T-helper 1 cell (primary cell): ENCODE measurements at places on chromosomes 5 and 9.

DNA sequence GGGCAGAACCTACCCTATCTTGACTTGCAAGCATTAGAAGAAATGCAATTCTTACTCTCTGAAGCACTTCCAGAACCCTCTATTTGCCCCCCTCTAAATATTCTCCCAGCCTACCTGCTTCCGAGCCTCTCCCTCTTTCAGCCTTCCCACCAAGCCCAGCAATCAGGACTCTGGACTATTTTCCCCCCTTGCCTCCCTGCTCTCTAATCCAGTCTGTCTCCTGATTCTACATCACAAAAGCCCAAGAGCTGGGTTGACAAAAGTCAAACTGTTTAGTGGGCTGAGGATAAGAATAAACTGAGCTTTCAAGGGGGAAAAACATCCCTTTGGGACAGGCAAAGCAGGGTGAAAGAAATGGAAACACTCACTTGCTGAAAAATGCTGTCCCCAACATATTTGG lies 123.2 kb upstream of the KIF2A start:
- DNase-seq = no peak

DNA sequence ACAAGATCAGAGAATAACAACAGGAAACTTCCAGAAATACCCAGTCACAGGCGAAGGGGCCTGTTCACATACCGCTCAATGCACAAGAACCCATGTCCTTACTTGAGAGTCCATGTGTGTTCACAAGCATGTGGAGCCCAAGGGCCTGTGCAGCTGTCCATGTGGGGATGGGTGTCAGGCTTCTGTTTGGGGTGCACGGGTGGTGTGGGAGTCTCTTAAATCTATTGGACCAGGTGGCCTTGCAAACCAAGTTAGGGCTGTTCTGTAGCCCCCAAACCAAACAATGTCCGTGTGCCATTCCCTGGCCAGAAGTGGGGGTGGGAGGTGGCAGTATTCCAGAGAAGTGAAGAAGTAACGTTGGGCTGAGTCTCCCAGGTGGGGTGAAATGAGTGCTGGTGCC lies 222.3 kb downstream of the PBX3 start:
- DNase-seq = no peak

DNA sequence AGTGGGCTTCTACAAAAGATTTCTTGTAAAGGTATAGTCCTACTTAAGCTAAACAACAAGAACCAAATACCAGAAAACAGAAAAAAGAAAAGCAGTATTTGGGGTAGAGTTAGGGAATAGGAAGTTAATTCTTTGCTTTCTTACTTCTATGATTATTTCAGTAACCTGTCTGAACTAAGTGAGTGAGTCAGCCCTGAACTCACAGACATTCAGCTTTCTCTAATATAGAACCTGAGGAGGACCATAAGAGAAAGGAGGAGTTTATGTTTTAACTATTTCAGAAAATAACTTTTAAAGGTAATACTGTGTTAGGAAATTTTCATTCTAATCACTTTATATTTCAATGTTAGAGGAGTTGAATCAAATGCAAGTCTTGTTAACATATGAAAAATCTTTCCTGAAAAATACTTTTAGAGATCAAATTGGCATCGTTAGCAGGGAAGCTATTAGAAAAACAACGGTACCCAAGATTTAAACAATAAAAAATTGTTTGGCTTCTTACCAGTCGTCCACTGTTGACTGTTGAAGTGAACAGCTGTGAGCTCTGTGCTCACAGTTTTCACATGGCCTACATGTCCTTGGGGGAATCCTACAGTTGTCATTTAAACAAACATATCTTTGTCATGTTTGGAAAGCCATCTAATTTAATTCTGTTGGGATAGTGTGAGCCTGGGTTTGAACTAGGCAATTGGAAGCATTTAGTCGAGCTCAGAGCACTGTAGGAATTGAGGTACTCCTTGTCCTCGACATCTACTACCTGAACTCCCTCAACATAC lies 19.9 kb upstream of the ZFAND5 start:
- no peak for DNase-seq

DNA sequence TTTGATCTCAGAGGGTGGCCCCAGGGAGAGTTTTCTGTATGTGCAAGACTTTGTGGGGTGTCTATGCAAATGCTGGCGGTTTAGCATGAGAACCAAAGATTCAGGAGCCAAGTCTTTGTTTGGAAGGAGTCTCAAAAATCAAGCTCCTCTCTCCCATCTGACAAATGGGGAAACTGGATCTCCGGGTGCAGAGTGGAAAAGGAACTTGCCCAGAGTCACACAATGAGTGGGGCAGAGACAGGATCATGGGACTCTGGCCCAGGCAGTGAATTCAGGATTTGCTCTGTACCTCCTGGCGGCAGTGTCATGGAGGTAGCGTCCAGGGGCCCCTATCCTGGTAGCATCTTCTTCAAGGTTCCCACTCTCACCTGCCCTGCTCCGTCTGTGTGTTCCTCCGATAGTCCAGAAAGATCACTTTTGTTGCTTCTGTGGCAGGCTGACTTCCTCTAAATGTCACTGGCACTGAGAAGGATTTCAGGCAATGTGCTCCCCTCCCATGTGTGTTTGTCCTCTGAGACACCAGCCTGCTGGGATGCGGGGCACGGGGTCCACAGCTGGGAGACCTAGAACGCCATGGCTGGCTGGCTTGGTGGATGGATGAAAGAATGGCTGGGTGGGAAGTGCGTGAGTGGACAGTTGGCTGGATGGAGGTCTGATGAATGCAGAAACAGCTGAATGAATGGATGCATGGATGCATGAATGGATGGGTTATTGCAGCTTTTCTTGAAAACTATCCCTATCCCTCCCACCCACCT lies 3.6 kb downstream of the CCL19 start:
- no peak for DNase-seq

DNA sequence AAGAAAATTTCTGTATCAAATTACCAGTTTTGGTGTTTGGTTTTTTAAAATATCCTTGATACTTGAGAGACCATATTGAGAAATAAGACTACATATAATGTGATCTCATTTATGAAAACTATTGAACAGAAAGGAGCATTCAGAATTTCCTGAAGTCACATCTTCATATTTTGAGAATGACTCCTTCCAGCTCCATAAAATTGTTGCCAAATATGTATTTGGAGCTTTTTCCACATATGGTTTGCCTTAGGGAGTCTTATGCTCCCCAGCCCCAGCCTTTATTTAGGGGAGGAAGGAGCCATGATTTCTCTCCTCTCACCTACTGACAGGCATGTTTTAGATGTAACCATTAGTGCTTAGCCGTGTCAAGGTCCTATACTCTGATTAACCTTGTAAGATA lies 51.1 kb downstream of the GCNT1 start:
- DNase-seq = no peak

GRCh38 chr5:14958188-14958587 lies 86.6 kb upstream of the ANKH start:
- DNase-seq = no peak

DNA sequence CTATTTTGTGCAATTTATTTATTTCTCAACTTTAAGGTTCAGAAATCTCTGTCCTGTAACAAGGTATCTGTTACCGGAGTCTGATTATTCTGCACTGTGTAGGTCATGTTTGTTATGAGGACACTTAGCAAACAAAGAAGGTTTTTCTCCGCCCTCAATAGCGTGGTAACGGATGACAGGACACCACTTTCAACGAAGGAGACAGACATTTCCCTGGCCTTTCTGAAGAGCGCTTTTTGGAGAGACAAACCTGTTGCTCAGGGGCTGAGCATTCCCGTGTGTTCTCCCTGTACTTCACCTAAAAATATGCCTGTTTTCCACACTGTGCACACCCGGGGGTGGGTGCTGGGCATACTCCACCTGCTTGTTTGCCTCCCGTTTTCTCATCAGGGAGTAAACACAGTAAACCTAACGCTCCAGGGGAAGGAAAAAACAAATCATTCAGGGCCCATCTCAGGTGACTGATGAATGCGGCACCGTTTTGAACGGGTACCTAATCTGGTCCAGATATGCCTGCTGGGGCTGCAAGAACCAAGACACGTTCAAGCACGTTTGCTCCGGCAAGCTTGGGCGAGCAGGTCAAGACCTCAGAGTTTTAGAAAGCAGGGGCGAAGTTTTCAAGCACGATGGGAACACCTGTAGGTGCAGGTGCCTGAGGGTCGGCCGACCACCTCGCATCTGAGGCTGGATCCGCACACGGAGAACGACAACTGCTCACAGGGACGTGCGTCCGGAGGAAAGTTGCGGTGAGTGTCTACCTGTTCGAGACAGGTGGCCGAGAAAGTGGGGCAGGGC lies 859 bp downstream of the RETREG1 start:
- DNase-seq = no peak

DNA sequence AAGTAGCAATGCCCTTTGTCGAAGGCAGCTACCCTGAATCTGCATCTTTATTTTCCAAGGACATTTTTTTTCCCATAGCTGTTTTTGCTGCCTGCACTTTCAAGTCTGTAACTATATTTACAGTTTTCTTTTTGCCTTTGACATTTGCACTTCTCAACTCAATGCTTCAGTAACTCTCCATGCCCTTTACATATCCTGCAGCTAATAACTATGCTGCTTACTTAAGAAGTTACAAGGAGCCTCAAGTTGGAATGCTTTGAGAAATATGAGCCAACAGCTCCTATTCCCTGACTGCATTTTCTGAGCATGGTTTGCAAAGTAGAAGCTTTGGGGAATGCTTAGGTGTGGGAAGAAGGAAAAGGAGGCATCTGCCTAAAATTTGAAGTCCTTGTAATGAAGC lies 194.8 kb upstream of the TRPC7 start:
- DNase-seq = no peak

DNA sequence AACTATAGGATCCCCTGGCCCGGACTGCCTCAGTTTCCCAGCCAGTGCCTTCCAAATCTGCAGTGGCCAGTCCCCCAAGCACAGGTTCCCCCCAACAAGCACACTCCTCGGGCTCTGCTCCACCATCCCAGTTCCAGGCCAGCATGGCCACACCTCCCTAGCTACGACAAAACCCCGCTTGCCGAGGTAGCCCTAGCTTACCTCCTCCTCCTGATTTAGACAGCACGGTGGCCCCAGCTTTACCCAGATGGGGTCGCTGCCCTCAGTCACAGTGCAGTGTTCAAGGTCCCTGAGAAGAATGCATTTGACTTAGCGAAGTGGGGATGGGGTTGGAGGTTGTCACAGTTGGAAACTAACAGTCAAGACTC lies 40.8 kb upstream of the GARNL3 start:
- DNase-seq = no peak

- DNase-seq = no peak
Measured at GRCh38 chr9:96859461-96860198, 5.3 kb upstream of the ZNF782 start.

DNA sequence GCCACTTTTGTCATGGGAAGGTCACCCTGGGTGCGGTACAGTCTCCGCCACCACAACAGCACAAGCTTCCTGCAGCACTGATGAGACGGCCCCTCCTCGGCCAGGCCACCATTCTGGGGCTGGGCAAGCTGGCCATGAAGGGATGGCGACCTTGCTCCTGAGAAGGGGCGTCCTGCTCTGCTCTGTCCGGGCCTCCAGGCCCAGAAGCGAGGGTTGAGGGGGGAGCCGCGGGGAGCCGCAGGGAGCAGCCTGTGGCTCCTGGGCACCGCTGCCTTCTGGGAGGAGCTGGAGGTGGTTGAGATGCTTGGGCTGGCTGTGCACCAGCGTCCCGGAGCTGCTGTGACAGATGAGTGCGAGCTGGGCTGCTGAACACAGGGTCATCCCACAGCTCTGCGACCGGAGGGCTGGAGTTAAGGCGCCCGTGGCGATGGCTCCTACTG lies 84.3 kb upstream of the RAPGEF1 start:
- DNase-seq = no peak

GRCh38 chr9:131675437-131676022 lies 64.3 kb downstream of the RAPGEF1 start:
- DNase-seq = no peak

- DNase-seq = no peak
Measured at GRCh38 chr9:136119061-136119882, 597 bp upstream of the TMEM250 start.

GRCh38 chr5:174505621-174506020 lies 218.8 kb upstream of the MSX2 start:
- no peak for DNase-seq

GRCh38 chr5:60510049-60510448 lies 189.9 kb downstream of the DEPDC1B start:
- no peak for DNase-seq

DNA sequence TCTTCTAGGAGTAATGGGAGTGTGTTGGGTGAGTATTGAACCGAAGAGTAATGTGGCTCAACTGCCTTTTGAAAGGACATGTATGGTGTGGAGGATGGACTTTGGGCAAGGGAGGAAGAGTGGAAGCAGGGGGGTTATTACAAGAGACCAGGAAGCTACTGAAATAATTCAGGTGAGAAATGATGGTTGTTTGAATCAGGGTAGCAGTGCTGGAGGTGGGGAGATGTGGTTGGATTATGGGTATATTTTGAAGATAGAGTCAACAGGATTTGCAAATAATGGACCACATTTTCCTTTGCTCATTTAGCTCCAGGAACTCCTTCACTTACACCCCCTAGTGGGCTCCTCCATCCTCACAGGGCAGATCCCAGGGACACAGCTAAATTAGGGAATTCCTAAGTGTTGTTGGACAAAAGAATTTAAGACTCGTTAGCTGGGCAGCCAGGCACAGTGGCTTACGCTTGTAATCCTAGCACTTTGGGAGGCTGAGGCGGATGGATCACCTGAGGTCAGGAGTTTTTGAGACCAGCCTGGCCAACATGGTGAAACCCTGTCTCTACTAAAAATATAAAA lies 1.2 kb upstream of the SLC4A9 start:
- DNase-seq = no peak

- no peak for DNase-seq
Measured at GRCh38 chr5:169765176-169765996, 128.3 kb downstream of the DOCK2 start.

DNA sequence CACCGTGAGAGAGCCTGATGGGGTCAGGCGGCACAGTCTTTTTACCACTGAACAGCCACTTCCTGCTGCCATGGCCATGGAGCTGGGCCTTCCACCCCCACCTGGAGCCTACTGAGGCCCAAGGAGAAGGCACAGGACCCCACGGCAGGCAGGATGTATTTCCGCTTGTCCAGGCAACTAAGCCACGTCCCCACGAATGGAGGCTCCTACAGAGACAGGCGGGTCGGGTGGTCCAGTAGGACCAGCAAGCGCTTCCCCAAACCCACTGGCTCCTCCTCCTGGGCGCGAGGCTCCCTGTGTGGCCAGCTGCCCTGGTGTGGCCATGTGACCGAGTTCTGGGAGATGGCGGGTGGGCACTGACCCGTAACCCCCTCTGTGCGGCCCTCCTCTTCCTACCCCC lies 66.5 kb downstream of the SECISBP2 start:
- no peak for DNase-seq

DNA sequence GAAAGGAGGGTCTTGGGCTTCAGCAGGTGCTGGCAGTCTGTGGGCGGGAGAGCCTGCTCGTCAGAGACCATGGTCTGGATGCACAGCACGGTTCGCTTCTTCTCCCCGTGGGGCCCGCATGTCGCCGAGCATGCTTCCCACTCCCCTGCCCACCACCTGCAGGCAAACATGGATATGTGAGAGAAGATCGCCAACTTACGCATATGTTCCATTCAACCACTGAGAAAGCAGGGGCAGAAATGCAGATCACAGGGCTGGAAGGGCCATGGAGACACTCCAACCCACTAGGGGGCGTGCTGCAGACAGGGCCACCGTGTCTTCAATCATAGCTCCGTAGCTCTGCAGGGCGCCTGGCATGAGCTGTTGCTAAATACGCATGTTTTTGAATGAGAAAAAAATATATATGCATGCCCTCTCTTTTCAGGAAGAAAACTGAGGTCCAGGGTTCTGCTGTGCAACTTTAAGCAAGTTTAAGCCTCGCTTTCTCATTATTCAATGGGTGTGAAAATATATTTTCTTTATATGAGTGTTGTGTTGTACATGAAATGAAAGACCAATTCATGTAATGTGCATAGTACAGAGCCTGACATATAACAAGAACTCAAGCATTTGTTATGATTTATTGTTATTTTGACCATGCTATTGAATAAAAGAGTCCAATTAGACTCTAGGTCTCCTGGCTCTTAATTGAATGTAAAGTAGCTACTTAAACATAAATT lies 148.0 kb downstream of the TARS1 start:
- DNase-seq = peak; percentile 7
